Activated CD4-positive, CD25-positive, alpha-beta regulatory T cell (primary cell): ENCODE measurements at places on chromosomes 6 and 20.

DNA sequence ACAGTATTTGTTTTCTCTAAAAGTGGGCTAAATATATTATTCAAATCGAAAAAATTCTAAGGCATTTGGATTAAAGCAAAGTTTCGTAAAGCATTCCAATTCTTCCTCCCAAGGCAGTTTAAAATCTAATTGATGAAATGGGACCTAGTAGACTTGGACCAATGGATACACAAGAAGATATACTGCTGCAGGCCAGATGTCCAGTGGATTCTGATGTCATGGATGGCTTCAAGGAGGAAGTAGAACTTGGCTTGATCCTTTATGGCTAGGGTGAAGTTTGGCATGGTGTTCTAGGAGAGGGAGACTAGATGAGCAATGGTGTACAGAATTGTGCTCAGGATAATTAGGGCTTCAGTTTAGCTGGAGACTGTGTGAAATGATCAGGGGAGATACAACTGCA, 559.5 kb upstream of the MMS22L start:
- no peak for DNase-seq

- no peak for DNase-seq
Measured at GRCh38 chr6:142725024-142725770, 219.8 kb downstream of the HIVEP2 start.

- no peak for DNase-seq
Measured at GRCh38 chr20:10733122-10733521, 59.3 kb upstream of the JAG1 start.

- no peak for DNase-seq
Measured at GRCh38 chr6:42453654-42454427, 2.1 kb upstream of the TRERF1 start.

GRCh38 chr6:168053957-168054471, 25.0 kb downstream of the FRMD1 start:
- DNase-seq = no peak

DNA sequence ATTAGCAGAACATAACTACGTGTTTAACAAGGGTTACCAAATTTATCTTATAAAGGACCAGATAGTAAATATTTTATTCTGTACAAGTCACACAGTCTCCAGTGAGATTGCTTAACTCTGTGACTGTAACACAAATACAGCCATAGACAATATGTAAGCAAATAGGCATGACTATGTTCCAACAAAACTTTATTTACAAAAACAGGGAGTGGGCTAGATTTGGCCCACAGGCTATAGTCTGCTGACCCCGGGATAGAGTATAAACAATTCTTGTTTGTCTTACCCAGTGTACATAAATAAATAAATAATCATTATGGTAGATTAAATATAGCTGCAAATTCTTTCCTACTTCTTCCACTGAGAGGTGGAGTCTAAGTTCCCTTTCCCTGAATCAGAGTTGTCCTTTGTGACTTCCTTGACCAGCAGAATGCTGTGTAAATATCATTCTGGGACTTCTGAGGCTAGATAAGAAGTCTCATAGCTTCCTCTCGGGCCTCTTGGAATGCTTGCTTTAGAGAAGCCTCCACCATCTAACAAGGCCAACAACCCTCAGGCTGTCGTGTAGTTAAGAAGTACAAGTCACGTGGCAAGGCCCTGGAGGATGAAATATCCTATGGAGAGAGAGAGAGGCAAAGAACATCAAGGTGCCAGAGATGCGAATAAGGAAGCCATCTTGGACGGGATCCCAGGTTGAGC, 59.1 kb upstream of the TMEM244 start:
- DNase-seq = no peak

DNA sequence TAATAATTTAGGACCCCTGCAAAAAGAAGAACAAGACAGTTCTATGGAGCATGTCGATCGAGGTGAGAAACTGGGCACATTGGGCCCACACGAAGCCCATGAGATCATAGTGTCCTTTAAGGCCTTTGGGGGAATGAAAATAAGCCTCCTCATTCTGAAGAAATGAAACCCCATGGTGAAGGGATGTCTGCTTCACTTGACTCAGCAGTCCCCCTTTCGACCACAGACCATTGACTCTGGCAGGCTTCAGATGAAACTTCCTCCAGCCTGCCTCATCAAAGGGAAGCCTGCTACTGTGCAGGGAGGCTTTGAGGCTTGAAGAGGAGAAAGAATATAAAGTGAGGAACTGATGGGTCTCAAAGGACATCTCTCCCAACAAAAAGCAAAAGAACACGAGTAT, 144.2 kb upstream of the FBXL4 start:
- no peak for DNase-seq

GRCh38 chr20:62964700-62965099, 12.2 kb downstream of the SLC17A9 start:
- no peak for DNase-seq
